ENCODE measurements at places on chromosomes 3 and 15. TPM values are rescaled to one million over a fixed set of nuclear protein-coding genes. Genes with fewer than 3 reads are reported as not detected.

Gene GOLGA8M
- not detected for total RNA-seq

Gene CASR
- not detected for total RNA-seq

DNA sequence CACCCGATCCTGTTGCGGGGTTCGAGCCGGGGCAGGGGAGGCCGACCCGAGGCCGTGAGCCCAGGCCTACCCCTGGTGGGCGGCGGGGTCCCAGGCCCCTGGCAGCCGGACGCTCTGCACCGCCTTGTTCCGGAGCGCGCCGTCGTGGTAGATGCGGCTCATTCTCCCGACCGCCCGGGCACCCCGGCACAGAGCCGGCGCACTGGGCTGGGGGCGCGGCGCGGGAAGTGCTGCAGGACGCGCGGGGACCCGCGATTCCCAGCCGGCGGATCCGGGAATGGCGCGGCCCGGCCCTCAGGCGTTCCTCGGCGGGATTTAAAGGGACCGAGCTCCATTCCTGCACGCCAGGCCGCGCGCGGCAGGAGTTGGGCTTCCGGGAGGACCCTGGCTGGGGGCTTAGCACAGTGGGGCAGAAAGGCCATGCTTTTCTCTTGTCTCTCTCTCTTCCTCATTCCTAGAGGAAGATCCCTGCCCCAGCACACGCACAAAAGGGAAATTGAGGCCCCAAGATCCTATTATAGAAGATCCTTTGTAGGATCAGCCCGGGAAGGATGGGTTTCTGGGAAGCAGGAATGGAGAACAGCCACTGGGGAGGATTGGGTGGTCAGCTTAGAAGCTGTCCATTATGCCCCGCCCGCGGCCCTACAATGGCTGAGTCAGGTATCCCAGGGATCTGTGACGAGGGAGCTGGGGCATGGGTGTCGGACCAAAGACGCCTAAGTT is at the start of gene ARPIN:
ARPIN (minus strand) TSS at position 279 of the 723 bp plus-strand sequence; CDS start at position 162, 117 bp downstream.
- peak; percentile 83 for DNase-seq

GRCh38 chr3:134287512-134287911 is 36.9 kb upstream of the RYK start:
- no peak for DNase-seq

DNA sequence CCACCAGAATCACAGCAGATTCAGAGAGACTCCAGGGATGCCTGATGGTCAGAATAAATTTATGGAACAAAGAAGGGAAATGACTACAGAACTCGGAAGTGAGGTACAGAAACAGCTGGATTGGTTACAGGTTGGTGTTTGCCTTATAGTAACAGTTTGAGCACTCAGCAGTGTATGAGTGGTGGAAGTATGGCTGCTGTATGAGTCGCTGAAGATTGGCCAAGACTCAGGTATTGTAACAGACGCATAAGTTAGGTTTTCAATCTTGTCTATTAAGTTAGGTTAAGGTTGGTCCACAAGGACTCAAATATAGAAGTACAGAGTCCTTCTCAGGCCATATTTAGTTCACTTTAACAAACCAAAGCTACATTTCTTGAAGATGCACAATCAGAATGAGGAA is 33.1 kb downstream of the ATP13A5 start:
- DNase-seq = no peak

GRCh38 chr15:34999906-35000305 is 11.8 kb upstream of the ZNF770 start:
- no peak for DNase-seq

DNA sequence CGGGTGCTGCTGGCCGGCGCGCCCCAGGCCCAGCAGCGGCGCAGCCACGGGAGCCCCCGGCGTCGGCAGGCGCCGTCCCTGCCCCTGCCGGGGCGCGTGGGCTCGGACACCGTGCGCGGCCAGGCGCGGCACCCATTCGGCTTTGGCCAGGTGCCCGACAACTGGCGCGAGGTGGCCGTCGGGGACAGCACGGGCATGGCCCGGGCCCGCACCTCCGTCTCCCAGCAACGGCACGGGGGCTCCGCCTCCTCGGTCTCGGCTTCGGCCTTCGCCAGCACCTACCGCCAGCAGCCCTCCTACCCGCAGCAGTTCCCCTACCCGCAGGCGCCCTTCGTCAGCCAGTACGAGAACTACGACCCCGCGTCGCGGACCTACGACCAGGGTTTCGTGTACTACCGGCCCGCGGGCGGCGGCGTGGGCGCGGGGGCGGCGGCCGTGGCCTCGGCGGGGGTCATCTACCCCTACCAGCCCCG is 777 bp downstream of the LOXL1 start:
- DNase-seq = peak; percentile 90

Data from heart left ventricle (tissue), 16 donors.